ENCODE measurements at places on chromosomes 5 and 9.

GRCh38 chr5:169150108-169150507, 150.8 kb downstream of the SLIT3 start:
- no peaks in the 10 kb centered on the region for H3K27me3 ChIP-seq
- H3K4me1 ChIP-seq, result no peaks in the 10 kb centered on the region
- H3K27ac ChIP-seq, result no peak overlapping the region
- no peaks in the 10 kb centered on the region for H3K36me3 ChIP-seq

GRCh38 chr5:61603211-61603908, 271.3 kb downstream of the ZSWIM6 start:
- no peaks in the 10 kb centered on the region for H3K4me1 ChIP-seq
- H3K36me3 ChIP-seq, result no peaks in the 10 kb centered on the region
- DNase-seq, result peak; percentile 43
- H3K27ac ChIP-seq, result no peak overlapping the region
- H3K4me3 ChIP-seq, result no peak overlapping the region

DNA sequence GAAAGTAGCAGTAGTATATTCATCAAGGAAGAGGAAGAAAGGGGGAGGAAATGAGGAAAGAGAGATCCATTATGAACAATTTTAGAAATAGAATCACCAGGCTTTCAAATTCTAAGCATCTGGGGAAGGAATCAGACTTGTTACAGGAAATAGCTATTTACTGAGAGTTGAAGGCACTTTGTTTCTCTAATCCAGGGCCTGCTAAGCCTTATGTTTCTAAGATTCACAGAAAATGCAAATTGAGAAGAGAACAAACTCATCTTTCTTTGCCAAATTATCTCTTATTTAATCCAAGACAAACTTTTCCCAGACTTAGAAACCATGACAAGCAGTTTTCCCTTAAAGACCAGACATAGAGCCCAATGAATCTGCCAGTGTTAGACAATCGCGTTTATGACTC, 528.0 kb upstream of the NMUR2 start:
- no peak overlapping the region for H3K4me3 ChIP-seq
- no peaks in the 10 kb centered on the region for H3K4me1 ChIP-seq
- no peak overlapping the region for H3K27ac ChIP-seq
- DNase-seq, result no peak
- H3K27me3 ChIP-seq, result no peaks in the 10 kb centered on the region

- DNase-seq, result no peak
- H3K4me3 ChIP-seq, result no peak overlapping the region
- no peaks in the 10 kb centered on the region for H3K36me3 ChIP-seq
Measured at GRCh38 chr9:6490863-6491262, 77.9 kb downstream of the UHRF2 start.

- no peak overlapping the region for H3K4me3 ChIP-seq
- H3K27me3 ChIP-seq, result no peaks in the 10 kb centered on the region
- DNase-seq, result no peak
- H3K4me1 ChIP-seq, result no peaks in the 10 kb centered on the region
- no peak overlapping the region for H3K27ac ChIP-seq
Measured at GRCh38 chr5:131783874-131784273, 12.9 kb downstream of the FNIP1 start.

DNA sequence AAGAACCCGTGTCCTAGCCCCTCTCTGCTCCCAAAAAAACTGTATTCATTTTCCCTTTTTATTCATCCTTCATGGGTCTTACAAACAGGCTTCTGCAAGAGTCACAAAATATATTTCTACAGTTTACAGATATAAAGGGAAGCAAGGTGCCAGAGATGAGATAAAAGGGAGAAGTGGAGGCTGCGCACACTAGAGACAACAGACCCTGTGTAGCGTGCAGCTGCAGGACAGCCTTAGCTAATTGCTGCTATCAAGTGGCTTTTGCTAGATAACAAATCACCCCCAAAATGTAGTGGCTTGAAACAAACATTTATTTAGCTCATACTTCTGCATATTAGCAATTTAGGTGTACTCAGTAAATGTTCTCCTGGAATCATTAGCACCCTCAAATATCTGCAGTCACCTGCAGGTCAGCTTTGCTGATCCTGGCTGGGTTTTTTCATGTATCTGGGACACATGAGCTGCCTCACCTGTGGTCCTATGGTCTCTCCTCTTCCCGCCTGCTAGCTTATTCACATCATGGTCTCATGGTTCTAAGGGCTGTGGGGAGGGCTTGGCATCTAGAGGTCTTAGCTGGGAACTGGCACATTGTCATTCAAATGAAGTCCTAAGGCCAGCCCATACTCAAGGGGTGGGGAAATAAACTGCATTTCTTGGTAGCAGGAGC, 29.4 kb downstream of the ARHGEF37 start:
- H3K4me1 ChIP-seq, result peaks cover 5% of the 10 kb centered on the region
- H3K36me3 ChIP-seq, result no peaks in the 10 kb centered on the region
- DNase-seq, result no peak
- H3K4me3 ChIP-seq, result no peak overlapping the region
- H3K27ac ChIP-seq, result no peak overlapping the region

GRCh38 chr5:66813306-66813705, 217.1 kb downstream of the MAST4 start:
- H3K36me3 ChIP-seq, result no peaks in the 10 kb centered on the region
- H3K27me3 ChIP-seq, result no peaks in the 10 kb centered on the region
- no peaks in the 10 kb centered on the region for H3K4me1 ChIP-seq
- no peak overlapping the region for H3K4me3 ChIP-seq
- H3K27ac ChIP-seq, result no peak overlapping the region

DNA sequence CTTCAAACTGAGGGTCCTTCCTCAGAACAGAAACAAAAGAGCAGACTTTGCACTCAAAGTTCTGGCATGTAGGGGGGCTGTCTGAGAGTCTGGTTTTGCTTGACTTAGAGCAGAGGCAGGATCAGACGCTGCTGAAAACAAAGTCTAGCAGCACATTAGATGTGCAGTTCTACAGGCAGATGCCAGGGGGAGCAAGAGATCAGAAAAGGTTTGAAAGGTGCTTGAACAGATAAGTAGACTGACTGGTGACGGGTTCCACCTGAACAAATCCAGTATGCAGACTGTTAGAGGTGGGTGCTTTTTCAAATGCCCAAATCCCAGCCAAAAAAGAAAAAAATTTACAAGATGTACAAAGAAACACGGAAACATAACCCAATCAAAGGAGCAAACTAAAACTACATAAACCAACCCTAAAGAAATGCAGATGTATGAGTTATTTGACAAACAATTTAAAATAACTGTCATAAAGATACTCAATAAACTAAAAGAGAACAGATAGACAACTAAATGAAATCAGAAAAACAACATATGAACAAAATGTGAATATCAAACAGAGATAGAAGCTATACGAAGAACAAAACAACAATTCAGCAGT, 194.7 kb upstream of the FREM1 start:
- no peaks in the 10 kb centered on the region for H3K4me1 ChIP-seq
- H3K36me3 ChIP-seq, result no peaks in the 10 kb centered on the region
- H3K27ac ChIP-seq, result no peak overlapping the region
- H3K4me3 ChIP-seq, result no peak overlapping the region

DNA sequence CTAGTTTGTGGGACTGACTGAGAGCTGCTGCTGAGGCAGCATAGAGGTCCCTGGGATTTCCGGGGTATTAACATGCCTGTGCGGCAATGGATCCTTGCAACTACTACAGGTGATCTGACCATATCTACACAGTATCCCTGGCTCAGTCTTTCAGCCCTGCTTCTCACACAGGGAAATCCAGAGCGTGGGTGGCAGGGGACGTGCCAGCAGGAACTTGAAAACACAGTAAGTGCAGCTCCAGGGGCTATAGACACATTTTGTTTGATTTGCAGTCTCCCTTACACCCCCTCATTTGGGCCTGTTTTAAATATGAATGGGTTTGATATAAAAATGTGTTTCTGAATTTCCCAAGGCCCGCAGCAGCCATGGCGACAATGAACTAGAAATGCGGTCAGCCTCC, 209.5 kb downstream of the DCP2 start:
- no peaks in the 10 kb centered on the region for H3K27me3 ChIP-seq
- no peak overlapping the region for H3K4me3 ChIP-seq
- H3K27ac ChIP-seq, result no peak overlapping the region
- H3K4me1 ChIP-seq, result no peaks in the 10 kb centered on the region
- no peaks in the 10 kb centered on the region for H3K36me3 ChIP-seq
- no peak for DNase-seq

All from testis (tissue), 5 donors.